ENCODE measurements at places on chromosomes 12 and 14.

DNA sequence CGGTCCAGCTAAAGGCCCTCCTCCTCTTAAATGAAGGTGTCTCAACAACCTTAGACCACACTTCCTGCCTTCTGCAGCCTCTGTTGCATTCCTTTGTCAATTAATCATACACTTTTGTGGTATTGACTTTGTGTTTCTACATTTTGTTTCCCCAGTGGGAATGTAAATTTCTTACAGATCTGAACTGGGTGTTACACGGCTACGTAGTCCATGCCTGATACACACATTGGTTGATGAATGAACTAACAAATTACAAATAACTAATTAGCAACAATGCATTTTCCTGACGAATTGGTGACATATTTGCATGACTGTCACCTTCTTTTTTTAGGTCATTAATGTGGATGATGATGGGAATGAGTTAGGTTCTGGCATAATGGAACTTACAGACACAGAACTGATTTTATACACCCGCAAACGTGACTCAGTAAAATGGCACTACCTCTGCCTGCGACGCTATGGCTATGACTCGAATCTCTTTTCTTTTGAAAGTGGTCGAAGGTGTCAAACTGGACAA, 15.2 kb upstream of the CCT2 start:
- DNase-seq, result no peak

GRCh38 chr12:3302401-3303041, 188.5 kb upstream of the PRMT8 start:
- DNase-seq, result no peak

DNA sequence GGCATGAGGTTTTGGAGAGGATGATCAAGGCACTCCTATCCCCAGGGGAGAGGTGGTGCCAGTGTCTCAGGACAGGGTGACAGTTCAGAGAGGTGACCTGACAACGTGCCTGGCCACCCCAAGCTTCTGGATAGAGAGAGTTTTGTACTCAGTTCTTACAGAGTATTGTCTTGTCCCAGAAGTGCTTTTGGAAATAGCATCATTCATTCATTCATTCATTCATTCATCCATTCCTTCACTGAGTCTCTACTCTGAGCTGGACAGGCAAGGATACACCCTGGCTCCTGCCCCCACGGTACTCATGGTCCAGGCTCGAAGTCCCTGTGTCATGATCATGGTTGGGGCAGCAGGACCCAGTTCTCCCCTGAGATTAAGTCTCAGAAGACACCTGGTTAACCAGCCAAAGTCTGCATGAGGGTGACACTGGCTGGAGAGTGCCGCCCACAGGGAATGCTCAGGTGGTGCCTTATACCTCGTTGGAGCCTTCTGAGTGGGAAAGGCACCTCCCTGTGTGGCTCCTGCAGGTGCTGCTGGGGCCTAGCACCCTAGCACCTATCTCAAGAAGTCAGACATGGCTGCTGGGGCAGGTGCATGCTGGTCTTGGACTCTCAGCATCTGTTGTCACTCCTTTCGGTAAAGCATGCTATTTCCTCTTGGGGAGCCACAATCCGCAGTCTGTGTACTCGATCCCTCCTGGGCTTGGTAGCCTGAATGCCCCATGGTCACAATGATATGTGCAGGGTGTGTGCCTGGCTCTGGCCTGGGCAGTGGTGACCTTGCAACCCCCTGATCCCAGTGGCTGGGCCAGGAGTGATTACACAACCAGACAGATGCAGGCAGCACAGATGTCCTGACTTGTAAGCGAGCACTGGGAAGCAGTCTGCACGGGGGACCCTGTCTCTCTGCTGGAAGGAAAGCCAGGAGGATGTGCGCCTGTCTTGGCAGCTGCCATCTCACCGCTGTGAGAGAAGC, 57.8 kb downstream of the C14orf132 start:
- no peak for DNase-seq

DNA sequence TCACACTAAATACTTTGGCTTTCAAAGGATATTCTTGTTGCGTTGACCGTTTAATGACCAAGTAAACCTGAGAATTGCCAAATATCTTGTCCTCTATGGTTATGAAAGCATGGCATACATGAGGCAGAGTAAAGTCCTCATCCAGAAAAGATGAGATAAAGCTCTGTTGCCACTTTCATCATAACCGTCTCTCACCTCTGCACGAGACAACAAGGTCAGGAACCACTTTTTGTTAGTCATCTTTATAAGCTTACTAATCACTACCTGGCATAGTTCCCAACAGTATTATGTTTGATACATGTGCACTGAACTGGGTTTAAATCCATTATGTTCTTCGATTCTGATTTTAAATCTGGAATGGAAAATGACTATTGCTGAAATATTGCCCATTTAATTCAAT, 31.3 kb downstream of the PTPRB start:
- no peak for DNase-seq

DNA sequence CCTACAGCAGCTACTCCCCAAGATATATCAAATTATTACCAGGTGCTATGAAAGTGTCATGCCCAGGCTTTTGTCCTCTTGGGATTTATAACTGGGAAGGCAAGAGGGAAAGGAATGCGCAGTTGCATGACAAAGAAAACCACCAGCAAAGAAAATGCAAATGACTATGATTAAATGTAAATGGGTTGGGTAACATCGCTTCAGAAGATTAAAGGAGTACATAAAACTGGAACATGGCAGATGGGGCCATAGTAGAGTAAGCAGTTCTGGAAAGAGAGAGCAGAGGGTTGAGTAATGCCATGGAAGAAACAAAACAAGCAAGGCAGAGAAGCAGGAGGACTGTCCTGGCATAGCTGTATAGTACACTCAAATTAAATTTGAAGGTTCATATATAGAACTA, 493.1 kb downstream of the NOVA1 start:
- no peak for DNase-seq

DNA sequence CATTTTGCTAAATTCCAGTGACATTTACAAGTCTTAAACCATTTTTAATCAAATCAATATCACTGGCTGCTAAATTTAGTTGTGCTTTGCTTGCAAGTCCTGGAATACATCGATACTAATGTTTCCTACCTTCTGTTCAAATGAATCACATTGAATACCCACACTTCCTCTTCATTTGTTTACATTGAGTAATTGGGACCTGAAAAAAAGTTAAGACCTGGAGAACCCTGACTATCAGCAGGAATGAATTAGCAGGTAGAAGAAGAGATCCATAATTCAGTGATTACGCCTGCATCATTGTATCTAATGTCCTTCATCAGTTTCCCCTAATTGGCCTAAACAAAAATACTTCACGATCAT, 369.3 kb downstream of the ETNK1 start:
- no peak for DNase-seq

DNA sequence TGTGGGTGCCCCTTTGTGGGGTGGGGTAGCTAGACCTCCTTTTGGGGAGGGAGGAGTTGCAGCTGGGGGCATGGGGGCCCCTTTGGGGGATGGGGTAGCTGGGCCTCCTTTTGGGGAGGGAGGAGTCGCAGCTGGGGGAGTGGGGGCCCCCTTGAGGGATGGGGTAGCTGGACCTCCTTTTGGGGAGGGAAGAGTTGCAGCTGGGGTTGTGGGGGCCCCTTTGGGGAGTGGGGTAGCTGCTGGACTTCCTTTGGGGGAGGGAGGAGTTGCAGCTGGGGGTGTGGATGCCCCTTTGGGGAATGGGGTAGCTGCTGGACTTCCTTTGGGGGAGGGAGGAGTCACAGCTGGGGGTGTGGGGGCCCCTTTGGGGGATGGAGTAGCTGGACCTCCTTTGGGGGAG, 7.0 kb downstream of the NACA start:
- DNase-seq, result no peak

DNA sequence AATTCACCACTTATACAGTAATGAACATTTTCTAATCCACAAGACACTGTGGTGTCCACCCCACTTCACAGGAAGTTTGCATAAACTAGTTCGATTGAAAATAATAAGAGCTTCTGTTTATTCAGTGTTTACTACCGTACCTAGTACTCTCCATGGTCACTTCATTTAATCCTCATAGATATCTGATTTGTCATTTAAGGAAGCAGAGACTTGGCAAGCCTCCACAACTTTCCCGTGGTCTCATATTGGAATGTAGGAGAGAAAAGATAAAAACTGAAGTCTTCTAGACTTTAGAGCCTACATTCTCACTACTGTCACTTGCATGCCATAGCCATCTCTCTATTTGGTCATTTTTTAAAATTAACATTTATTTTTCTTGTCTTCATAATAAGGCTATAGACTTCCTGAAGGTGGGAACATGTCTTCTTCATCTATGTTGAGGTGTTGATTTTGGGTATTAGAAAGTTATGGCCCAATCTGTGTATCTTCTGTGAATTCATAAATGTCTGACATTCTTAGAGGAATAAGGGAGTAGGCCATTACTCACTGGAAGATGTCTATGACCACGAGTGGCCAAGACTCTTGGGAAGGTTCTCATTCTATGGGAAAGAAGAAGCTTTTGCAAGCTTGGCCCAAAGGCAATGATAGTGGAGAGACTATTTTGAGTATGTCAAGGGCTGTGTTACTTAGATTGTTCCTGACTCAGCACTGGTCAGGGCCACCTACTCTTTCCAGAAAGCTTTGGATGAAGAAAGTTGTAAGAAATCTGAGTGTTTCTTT, 423.7 kb downstream of the LRIG3 start:
- DNase-seq, result no peak

GRCh38 chr12:59823567-59823966, 227.7 kb downstream of the SLC16A7 start:
- no peak for DNase-seq

DNA sequence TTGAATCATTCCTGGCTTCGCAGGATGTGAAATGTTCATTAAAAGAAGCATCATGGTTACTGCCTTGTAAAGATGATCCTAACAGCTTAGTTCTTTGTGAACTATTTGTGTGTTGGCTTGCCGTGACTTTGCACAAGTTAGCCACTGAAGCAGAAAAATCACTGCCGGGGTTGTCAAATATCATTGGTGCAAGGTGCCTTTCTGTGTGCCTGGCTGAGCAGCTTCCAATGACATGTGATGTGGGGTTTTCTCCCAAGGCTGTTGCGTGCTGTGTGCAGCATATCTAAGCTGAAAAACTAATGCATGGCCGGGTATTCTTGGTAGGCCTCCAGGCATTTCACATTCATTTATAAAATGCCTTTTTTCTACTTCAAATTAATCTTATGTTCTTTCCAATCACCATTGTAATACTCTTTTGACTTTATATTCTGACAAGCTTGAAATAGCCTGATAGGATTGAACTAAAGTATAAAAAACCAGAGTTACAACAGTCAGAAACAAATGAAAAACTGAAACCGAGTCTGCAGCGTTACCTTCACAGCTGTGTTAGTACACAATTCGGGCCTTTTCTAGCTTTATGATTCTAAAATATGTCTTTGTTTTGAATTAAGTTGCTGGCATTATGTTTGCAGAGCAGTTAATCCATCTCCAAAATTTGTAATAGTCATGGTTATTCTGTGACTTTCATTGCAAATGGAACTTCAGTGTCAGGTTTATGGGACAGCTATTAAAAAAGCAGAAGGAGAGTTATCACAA, 222.1 kb downstream of the SYT1 start:
- no peak for DNase-seq

DNA sequence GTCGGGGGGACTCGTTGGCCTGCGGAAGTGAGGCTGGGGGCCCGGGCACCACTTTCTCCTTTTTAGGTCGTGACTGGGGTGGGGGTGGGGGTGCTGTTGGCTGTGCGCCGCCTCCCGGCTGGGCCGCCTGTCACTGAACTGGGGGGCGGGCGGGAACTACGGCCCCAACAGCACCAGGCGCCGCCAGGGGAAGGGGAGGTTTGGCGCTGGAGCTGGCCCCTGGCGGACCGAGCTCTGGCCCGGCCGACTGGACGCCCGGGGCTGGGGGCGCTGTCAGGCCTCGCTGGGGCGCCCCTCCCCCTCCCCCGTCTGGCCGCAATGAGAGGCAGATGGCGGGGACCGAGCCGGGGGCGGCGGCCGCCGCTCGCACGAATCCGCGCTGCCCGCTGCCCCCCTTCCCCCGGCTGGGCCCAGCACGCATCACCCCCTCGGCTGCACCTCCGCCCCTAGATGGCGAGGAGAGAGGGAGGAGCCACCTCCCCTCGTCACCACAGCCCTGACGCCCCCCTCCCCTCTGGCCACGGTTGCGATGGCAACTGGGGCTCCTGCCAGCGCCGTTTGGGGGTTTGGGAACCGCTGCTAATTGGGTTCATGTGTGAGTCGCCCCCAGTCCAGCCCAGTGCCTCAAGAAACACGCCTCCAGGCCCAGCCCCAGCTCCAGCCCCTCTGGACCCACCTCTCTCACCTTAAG, 723 bp downstream of the NFATC4 start:
- DNase-seq, result no peak

DNA sequence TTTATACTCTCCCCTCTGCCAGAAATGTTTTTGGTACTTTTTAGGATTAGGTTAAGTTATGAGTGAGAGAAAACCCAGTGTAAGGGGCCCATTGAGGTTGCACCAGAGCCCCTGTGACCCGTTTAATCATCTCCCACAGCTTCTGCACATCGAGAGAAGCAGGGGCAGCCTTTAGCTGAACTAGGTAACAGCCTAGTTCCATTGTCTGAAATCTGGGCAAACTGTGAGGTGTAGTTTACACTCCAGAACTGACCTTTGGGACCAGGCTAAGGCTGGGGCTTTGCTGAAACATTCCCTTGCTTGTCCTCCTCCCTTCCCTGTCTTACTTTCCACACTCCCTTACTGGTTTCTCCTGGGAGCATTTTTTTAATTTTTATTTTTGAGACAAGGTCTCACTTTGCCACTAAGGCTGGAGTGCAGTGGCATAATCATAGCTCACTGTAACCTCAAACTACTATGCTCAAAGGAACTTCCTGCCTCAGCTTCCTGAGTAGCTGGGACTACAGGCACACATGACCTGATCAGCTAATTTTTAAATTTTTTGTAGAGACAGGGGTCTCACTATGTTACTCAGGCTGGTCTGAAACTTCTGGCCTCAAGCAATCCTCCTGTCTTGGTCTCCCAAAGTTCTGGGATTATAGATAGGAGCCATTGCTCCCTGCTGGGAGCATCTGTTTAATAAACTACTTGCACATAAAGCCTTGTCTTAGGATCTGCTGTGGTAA, 25.9 kb upstream of the DHRS2 start:
- no peak for DNase-seq

DNA sequence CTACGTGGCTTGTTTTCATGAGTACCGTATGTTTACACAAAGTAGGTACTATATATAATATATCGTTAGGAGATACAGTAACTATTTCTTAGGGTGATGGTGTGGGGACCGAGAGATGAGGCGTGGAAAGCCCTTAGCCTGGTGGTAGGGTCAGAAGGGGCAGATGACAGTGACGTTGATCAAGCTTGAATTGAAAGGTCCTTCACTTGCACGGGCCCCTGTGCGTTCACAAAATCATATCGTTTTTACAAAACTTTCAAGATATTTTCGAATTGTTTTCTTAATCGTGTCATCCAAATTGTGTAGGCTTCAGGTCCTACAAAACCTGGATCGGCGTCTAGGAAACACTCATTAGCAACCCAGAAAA, 881 bp upstream of the SOS2 start:
- no peak for DNase-seq

DNA sequence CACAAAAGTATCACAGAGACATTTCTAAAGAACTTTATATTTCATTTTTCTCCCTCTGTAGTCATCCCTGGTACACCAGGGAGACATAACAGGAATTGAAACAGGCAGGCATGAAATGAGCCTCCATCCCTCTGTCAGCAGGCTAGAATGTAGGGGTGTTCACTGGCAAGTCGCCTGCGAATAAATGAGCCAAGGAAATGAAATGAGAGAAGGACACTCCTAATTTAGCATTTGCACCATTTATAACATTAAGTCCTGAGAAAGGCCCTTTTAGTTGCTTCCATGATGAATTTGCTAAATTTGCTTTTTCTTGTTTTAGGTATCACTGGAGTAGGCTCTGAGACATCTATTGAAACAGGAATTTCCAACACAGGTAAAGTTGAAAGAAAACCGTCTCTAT, 192.4 kb upstream of the CNTN1 start:
- DNase-seq, result no peak
